ENCODE measurements at places on chromosomes 5 and 9. TPM values are rescaled to one million over a fixed set of nuclear protein-coding genes. Genes with fewer than 3 reads are reported as not detected.

The RLN1 gene
- 0.64 TPM for total RNA-seq

The QRFP gene
- not detected for total RNA-seq

The PCDHGC5 gene
- 4.8 TPM for total RNA-seq

The ARSB gene
- 24.3 TPM for total RNA-seq

The DOK3 gene
- total RNA-seq = 11.3 TPM

The SHLD3 gene
- 3.6 TPM for total RNA-seq

The C9orf50 gene
- 0.70 TPM for total RNA-seq

The OR1B1 gene
- total RNA-seq = 0.23 TPM

The PTPRD gene
- 127 TPM for total RNA-seq

The PCDHB16 gene
- 7.8 TPM for total RNA-seq

The MOB3B gene
- 13.3 TPM for total RNA-seq

Data from metanephros (tissue), 2 donors.